ENCODE measurements at places on chromosomes 2 and 18.
A peak's percentile ranks its signal among the peaks of the same experiment; 100 is the strongest.

DNA sequence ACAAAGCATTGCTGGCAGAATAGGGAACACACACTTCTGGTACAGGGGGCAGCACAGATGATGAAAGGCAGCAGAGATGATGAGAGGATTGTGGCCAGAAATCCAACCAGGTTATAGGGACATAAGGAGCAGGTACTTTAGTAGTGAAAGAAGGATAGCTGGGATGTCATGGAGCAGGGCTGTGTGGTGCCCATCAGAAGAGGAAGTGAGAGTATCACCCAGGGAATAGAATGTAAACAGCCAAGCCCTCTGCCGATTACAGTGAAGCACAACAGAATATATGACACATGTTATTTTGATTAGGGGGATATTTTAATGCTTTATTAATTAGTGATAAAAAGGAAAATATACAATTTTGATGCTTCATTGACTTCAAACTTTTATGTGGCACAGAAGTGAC, 883.4 kb upstream of the CDH2 start:
- DNase-seq = no peak

GRCh38 chr2:85813211-85813981, 59.6 kb downstream of the ATOH8 start:
- DNase-seq = no peak

GRCh38 chr2:221752781-221753180, 180.7 kb upstream of the EPHA4 start:
- no peak for DNase-seq

- no peak for DNase-seq
These were observed 61.5 kb upstream of the CYP20A1 start for GRCh38 chr2:203177361-203177760.

GRCh38 chr18:51617167-51617566, 419.7 kb upstream of the MEX3C start:
- DNase-seq = no peak

GRCh38 chr2:112001136-112001715, 53.8 kb upstream of the TMEM87B start:
- peak; percentile 43 for DNase-seq

DNA sequence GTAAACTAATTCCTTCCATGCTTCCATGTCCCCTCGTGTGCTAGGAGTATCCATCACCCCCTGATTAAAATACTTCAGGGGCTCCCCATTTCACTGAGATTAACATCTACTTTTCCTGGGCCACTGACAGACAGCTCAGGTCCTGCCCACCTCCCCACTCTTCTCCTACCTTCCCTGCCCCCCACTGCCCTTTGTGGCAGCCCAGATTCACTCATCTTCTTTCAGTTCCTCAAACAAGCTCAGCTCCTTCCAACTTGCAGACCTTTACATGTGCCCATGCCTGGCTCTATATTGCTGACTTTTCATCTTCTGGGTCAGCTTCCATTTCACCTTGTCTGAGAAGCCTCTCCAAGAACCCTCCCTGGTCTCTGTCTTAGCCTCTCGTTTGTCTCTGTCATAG, 12.0 kb downstream of the RUFY4 start:
- no peak for DNase-seq
